ENCODE measurements at places on chromosomes 5 and 9.

- no peak overlapping the region for H3K27ac ChIP-seq
- H3K27me3 ChIP-seq: no peaks in the 10 kb centered on the region
- no peak for DNase-seq
- H3K4me1 ChIP-seq: no peaks in the 10 kb centered on the region
These were observed 71.5 kb downstream of the RCL1 start for GRCh38 chr9:4864234-4864661.

DNA sequence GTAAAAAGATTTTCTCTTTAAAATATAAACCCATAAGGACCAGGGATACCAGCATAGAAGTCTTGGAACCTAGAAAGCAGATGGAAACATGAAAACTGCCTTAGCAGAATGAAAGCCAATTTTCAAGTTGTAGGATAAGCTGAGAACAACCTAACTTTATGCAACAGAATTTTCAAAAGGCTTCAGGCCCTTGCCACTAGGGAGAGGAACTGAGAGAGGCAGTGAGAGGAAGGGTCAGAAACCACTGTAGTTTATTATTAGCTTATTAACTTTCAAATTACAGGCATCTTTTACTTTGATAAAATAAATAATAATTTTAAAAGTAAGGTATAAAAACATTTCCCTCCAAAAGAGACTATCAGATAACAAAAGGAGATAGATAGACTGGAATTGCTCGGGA lies 33.4 kb downstream of the FAM81B start:
- no peaks in the 10 kb centered on the region for H3K4me1 ChIP-seq
- no peak overlapping the region for H3K4me3 ChIP-seq
- no peaks in the 10 kb centered on the region for H3K36me3 ChIP-seq
- H3K27me3 ChIP-seq: no peaks in the 10 kb centered on the region

- no peak for DNase-seq
- H3K4me1 ChIP-seq: peaks cover 69% of the 10 kb centered on the region
- no peaks in the 10 kb centered on the region for H3K27me3 ChIP-seq
- no peak overlapping the region for H3K27ac ChIP-seq
- no peak overlapping the region for H3K4me3 ChIP-seq
- no peaks in the 10 kb centered on the region for H3K36me3 ChIP-seq
These were observed 17.8 kb downstream of the PHF2 start for GRCh38 chr9:93594041-93594756.

DNA sequence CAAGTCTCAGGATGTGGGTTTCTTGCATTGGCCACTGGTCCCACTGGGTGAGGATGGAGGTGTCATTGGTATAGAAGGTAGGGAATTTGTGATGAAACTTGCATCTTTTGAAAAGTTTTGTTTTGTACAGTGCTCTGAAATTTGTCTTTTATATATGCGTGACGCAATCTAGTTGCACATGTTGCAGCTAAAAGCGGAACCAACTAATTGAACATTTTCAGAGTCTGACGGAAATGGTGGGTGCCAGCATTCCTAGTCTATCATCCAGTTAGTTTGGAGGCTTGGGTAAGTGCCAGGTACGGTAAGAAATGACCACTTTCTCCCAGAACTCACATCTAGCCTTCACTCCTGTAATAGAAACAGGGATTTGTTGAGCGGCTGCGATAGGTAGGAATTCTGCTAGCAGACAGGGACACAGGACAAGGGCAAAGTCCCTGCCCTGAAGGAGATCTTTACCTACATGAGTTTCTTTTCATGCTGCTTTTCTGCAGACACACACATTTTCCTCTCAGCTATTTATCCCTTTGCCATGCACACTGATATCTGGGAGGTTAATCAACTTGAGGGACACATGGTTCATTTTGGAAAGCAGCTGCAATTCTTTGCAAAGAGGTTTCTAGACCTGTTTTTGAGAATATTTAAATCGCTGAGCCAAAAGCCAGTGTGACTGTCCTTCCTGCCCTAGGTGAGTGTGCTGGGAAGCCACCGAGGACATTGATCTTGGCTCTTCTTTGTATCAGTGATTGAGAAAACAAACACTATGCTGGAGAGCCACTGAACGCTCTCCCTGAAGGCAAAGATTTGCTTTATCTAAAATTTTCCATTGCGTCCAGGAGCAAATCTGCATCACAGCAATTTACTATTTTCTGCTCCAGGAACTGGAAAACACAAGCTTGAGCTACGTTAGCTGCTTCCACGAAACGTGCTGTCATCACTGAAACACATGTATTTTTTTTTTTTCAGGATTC lies 89.7 kb downstream of the DAP start:
- H3K36me3 ChIP-seq: no peaks in the 10 kb centered on the region
- no peak for DNase-seq
- H3K27me3 ChIP-seq: no peaks in the 10 kb centered on the region
- H3K27ac ChIP-seq: no peak overlapping the region

- H3K4me3 ChIP-seq: no peak overlapping the region
- H3K27me3 ChIP-seq: no peaks in the 10 kb centered on the region
- DNase-seq: no peak
- peaks cover 7% of the 10 kb centered on the region for H3K4me1 ChIP-seq
- H3K36me3 ChIP-seq: no peaks in the 10 kb centered on the region
These were observed 4.8 kb upstream of the PLGRKT start for GRCh38 chr9:5442400-5443011.

DNA sequence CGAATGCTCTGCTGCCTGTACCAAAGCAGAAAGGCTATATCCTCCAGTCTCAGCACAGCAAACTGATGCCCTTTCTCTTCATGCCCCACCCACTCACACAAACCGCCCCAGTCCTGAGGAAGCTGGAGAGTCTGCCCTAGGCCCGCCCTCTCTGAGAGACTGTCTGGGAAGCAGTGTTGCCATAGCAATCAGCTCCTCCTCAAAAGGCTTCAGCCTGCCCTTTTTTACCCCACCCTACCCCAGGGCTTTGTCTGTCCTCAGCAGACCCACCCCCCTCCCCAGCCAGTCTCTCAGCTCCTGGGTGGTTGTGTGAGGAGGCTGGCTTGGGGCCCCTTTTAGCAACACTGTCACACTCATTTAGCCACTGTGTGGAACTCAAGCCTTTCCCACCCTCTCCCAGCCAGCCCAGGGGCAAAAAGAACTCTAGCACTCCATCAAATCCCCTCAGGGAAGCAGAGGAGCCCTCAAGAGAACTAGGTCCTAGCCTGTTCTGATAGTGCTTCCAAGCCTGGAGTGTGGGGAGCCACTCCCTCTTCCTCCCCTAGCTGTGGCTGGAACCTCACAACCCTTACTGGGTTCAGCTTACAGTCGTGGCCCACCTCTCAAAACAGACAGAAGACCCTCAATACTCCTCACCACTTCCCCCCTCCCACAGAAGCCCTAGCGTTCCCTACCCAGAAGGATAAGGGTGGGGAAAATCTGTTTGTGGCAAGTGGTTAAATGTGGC lies 1.4 kb downstream of the ATOSB start:
- peaks cover 54% of the 10 kb centered on the region for H3K4me1 ChIP-seq
- H3K4me3 ChIP-seq: peak overlapping the region; percentile 43
- no peaks in the 10 kb centered on the region for H3K36me3 ChIP-seq
- H3K27me3 ChIP-seq: no peaks in the 10 kb centered on the region

DNA sequence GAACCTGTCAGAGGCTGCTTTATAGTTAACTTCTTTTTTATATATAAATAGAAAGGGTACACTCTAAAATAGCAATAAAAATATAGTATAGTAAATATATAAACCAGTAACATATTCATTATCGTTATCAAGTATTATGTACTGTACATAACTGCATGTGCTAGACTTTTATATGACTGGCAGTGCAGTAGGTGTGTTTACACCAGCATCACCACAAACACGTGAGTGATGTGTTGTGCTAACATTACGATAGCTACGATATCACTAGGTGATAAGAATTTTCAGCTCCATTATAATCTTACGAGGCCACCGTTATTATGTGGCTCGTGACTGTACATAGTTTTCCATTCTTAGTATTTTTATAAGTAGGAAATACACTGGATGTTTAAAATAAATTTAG lies 43.8 kb upstream of the MEF2C start:
- H3K4me3 ChIP-seq: no peak overlapping the region
- no peaks in the 10 kb centered on the region for H3K36me3 ChIP-seq

DNA sequence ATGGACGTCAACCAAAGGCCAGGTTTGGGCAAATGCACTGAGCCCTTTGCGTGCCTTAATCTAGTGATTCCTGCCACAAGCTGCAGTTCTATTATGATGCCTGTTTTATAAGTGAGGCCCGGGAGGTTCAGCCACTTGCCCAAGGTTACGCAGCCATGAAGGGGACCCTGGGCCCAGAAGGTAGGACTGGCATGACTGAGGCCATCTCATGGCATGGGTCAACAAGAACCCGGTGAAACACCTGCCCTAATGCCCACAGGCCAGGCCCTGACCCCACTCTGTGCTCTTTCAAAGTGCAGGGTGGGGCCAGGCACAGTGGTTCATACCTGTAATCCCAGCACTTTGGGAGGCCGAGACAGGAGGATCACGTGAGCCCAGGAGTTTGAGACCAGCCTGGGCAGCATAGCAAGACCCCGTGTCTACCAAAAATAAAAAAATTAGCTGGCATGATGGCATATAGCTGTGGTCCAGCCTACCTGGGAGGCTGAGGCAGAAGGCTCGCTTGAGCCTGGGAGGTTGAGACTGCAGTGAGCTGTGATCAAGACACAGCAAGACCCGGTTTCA lies 8.6 kb downstream of the NINJ1 start:
- peaks cover 52% of the 10 kb centered on the region for H3K36me3 ChIP-seq
- H3K27me3 ChIP-seq: no peaks in the 10 kb centered on the region
- peak overlapping the region; percentile 99 for H3K27ac ChIP-seq
- peaks cover 55% of the 10 kb centered on the region for H3K4me1 ChIP-seq
- peak; percentile 48 for DNase-seq

- no peaks in the 10 kb centered on the region for H3K4me1 ChIP-seq
- no peak for DNase-seq
- no peak overlapping the region for H3K4me3 ChIP-seq
These were observed 289.7 kb downstream of the CDK5RAP2 start for GRCh38 chr9:120289990-120290975.

- no peak overlapping the region for H3K4me3 ChIP-seq
- DNase-seq: no peak
- H3K4me1 ChIP-seq: no peaks in the 10 kb centered on the region
- H3K27ac ChIP-seq: no peak overlapping the region
- no peaks in the 10 kb centered on the region for H3K36me3 ChIP-seq
These were observed 86.6 kb upstream of the SLC25A48 start for GRCh38 chr5:135747824-135748223.

- no peak for DNase-seq
- H3K4me3 ChIP-seq: no peak overlapping the region
- no peak overlapping the region for H3K27ac ChIP-seq
- no peaks in the 10 kb centered on the region for H3K4me1 ChIP-seq
- H3K36me3 ChIP-seq: no peaks in the 10 kb centered on the region
- H3K27me3 ChIP-seq: no peaks in the 10 kb centered on the region
These were observed 77.7 kb downstream of the FOXD1 start for GRCh38 chr5:73370640-73371583.

GRCh38 chr5:16841416-16841815 lies 94.7 kb downstream of the MYO10 start:
- no peaks in the 10 kb centered on the region for H3K27me3 ChIP-seq
- no peaks in the 10 kb centered on the region for H3K4me1 ChIP-seq
- H3K36me3 ChIP-seq: no peaks in the 10 kb centered on the region

GRCh38 chr5:60312098-60312497 lies 387.9 kb downstream of the DEPDC1B start:
- H3K27me3 ChIP-seq: no peaks in the 10 kb centered on the region
- no peak for DNase-seq
- H3K4me3 ChIP-seq: no peak overlapping the region
- H3K4me1 ChIP-seq: peaks cover 13% of the 10 kb centered on the region
- H3K27ac ChIP-seq: no peak overlapping the region

- no peaks in the 10 kb centered on the region for H3K36me3 ChIP-seq
- H3K4me1 ChIP-seq: peaks cover 4% of the 10 kb centered on the region
These were observed 52.9 kb upstream of the PTPDC1 start for GRCh38 chr9:94031380-94031779.

DNA sequence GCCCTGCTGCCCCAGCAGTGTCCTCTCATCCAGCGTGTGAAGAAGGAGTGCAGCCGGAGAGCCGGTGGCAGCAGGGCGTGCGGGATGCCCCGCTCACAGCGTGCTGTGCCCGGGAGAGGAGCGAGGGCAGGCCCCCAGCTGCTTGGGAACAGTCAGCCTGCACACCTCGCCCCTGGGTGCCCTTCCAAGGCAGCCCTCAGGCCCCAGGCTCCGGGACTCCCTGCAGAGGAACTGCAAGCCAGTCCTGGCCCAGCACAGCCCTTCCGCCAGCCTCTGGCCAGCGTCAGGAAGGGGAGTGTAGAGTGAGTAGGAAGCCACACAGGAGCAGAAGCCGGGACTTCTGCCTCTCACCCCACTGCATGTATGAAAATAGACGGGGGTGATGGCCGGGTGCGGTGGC lies 43.5 kb downstream of the ADAMTS2 start:
- no peak overlapping the region for H3K27ac ChIP-seq
- no peaks in the 10 kb centered on the region for H3K36me3 ChIP-seq
- H3K4me1 ChIP-seq: no peaks in the 10 kb centered on the region
- no peaks in the 10 kb centered on the region for H3K27me3 ChIP-seq
- DNase-seq: peak; percentile 62

- no peaks in the 10 kb centered on the region for H3K27me3 ChIP-seq
- no peaks in the 10 kb centered on the region for H3K4me1 ChIP-seq
- H3K27ac ChIP-seq: no peak overlapping the region
- no peak for DNase-seq
These were observed 11.7 kb downstream of the BRINP1 start for GRCh38 chr9:119357336-119358096.

GRCh38 chr5:95620870-95621838 lies 1.3 kb downstream of the GPR150 start:
- peaks cover 20% of the 10 kb centered on the region for H3K4me1 ChIP-seq
- H3K27ac ChIP-seq: peak overlapping the region; percentile 36
- DNase-seq: no peak
- peak overlapping the region; percentile 52 for H3K4me3 ChIP-seq
- no peaks in the 10 kb centered on the region for H3K36me3 ChIP-seq

- H3K27me3 ChIP-seq: no peaks in the 10 kb centered on the region
- no peaks in the 10 kb centered on the region for H3K4me1 ChIP-seq
- no peak overlapping the region for H3K4me3 ChIP-seq
- no peak for DNase-seq
- H3K27ac ChIP-seq: no peak overlapping the region
These were observed 77.8 kb downstream of the FSTL4 start for GRCh38 chr5:133534566-133534965.

DNA sequence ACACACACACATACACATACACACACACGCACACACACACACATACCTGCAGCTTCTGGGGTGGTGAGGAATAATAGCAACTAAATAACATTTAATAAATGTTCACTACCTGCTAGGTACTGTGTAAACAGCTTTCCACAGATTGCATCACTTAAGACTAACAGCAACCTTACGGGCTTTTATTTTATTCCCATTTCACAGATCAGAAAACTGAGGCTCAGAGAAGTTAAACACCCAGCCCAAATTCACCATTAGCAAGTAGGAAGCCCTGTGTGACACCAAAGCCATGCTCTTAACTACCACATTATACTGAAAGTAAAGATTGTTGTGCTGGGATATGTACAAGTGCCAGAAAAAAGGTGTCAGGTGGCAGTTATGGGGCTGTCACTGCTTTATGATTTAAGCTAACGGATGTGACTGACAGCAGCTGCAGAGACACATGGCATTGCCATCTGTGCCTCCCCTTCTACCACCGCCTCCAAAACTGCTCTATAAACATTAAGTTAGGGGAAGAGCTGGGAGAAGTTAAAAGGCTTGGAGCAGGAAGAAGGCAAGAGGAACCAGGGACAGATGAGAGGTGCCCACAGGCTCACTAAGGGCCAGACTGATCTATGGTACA lies 13.6 kb downstream of the MTMR12 start:
- H3K27me3 ChIP-seq: no peaks in the 10 kb centered on the region
- no peaks in the 10 kb centered on the region for H3K36me3 ChIP-seq
- H3K4me1 ChIP-seq: peaks cover 36% of the 10 kb centered on the region

- DNase-seq: no peak
- H3K27ac ChIP-seq: no peak overlapping the region
- no peaks in the 10 kb centered on the region for H3K4me1 ChIP-seq
- no peak overlapping the region for H3K4me3 ChIP-seq
These were observed 161.1 kb downstream of the TARS1 start for GRCh38 chr5:33601881-33602280.

- no peak for DNase-seq
- H3K27ac ChIP-seq: no peak overlapping the region
These were observed 29.0 kb downstream of the ETF1 start for GRCh38 chr5:138514021-138514420.

Data from sigmoid colon (tissue), 7 donors.